ENCODE measurements at places on chromosomes 2 and 18. TPM values are rescaled to one million over a fixed set of nuclear protein-coding genes. Genes with fewer than 3 reads are reported as not detected.

The CRYGC gene
- not detected for total RNA-seq

The RIT2 gene
- not detected for total RNA-seq

The STPG4 gene
- not detected for total RNA-seq

GRCh38 chr2:237344942-237345341 lies 69.0 kb downstream of the COL6A3 start:
- no peak for DNase-seq

- DNase-seq = no peak
Observed at GRCh38 chr18:61679836-61680235, 213.0 kb downstream of the RNF152 start.

GRCh38 chr2:69177063-69177771 lies 164.2 kb downstream of the ANTXR1 start:
- DNase-seq = no peak

DNA sequence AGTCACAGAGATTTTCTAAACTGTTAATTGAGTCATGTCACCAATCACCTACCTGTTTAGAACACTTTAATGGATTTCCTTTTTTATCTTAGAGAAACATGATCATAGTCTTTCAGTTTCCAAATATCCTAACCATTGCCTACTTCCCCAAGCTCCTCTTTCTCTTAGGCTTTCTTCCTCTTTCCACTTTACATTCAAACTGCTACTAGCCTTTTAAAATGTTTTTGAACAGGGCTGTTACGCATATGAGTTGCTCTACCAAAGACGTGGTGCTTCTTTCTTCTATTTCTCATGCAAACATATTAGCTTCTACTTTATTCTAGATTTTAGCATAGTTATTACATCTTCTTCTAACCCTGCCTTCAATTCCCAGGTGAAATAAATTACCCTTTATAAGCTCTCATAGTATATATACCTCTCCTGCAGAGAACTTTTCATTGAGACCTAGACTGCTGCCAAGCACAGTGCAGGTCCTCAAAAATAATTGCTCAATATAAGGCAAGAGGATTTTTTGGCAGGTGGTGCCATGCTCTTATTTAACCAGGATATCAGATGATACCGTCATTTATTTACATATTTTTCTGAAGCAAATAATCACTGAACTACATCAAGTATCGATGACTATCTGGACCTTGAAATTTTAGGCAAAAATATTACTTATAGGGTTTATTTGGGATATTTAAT lies 937.1 kb downstream of the TSN start:
- DNase-seq = no peak

DNA sequence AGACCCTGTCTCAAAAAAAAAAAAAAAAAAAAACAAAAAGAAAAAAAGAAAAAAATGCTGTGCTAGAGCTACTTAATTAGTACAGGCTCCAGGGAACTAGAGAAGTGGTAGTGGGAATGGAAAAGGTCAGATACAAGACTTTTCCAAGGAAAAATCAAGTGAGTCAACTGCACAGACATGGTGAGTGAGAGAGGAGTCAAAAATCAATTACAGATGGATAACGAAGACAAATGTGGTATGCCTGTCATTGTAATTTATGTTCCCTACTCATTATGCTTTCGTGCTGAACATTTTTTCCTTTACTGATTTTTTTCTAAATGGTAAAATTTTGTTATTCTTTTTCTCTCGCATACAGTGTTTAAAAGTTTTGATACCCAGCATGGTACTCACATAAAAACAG lies 111.5 kb downstream of the MDH1 start:
- DNase-seq = no peak
